Stimulated activated CD4-positive, alpha-beta T cell treated with anti-CD3 and anti-CD28 coated beads, TNF-alpha, amount 100 ng/mL, for 48 hours (primary cell): ENCODE measurements at places on chromosomes 13 and 19.

- DNase-seq: no peak
These were observed 25.1 kb downstream of the C19orf47 start for GRCh38 chr19:40322951-40323615.

DNA sequence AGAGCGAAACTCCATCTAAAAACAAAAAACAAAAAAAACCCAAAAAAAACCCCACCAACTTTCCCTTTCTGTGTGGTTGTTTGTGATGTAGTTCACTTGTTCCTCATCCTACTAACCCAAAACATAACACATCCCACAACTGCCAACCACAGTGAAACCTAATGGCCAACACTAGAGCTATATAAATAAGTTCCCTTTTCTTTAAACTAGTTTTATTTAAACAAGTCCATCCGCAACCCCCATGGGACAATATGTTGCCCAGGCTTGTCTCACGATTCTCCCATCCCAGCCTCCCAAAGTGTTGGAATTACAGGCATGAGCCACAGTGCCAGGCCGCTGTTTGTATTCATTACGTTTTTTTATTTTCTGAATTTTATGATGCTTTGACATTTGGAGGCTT is 71.2 kb upstream of the ADGRE5 start:
- no peak for DNase-seq

DNA sequence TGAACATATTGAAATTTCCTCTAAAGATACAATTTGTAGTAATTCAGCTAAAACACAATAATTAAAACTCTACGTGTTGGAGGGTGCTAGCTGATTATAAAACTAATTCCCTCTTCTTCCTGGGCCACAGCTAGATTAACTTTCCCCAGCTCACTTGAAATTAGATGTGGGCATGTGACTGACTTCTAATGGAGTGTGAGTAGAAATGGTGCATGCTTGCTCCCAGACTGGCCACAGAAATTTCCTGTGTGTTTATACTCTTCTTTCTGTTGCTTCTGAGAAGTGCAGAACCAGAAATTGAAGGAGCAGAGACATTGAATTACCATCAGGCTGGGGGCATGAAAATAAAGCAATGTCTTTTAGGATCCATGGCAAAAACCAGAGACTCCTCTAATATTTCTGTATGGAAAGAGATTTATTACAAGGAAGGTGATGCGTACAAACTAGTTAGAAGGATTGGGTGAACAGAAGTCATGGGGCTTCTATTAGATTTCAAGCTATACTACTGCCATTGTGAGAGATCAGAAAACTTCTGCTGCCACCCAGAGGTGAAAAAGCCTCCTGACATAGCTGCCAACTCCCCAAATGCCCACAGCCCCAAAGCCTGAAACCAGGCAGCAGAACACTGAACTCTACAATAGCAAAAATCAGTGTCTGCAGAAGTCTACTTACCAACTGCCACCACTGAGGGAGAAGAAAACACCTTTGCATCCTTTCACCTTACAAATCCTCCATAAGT is 379.2 kb upstream of the MIR17HG start:
- DNase-seq: no peak

DNA sequence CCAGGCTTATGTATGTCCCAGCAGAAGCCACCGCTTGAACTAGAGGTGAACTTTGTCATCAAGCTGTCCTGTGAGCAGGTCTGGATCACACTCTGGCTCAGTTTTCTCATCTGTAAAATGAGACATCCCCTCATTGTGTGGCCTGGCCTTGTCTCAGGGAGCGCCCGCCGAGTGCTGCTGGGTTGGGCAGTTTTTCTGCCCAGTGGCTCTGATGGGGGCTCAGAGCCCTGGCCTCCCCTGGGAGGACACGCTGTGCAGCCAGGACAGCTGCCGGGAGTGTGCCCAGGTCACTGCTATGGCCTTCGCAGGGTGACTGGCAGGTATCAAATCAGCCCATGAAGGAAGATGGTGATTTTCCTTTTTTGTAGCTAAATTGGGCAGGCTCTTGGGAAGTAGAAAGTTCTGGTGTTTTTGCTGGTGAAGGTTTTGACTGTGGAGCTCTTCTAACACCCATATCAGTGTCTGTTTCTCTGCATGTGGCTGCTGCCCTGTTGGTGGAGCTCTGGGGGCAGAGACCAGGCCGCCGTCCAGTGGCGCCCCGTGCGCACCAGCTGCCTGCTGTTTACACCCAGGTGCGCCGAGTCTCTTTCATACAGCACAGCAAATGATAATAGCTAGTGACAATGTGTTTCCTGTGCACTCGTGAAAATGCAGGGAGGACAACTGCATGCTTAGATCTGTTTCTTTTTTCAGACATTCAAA is 40.8 kb downstream of the SLC7A9 start:
- DNase-seq: no peak

DNA sequence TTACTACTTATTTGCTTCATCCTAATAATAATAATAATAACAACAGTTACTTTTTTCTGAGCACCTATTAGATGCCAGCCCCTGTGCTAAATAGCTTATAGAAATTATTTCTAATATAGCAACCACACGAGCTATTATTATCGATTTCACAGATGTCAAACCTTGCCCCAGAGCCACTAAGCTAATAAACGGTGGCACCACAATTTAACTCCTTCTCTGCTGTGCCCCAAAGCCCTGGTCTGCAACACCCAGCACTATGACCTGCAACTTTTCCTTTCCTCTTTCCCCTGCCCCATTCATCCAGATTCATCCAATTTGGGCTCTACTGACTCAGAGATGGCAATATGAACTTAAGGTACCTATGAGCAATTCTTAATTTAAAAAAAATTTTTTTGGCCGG is 6.4 kb downstream of the RFX2 start:
- DNase-seq: no peak

- no peak for DNase-seq
These were observed 737 bp upstream of the ZNF181 start for GRCh38 chr19:34733266-34733745.

- DNase-seq: no peak
These were observed 170.0 kb downstream of the COL4A1 start for GRCh38 chr13:110136660-110137585.

DNA sequence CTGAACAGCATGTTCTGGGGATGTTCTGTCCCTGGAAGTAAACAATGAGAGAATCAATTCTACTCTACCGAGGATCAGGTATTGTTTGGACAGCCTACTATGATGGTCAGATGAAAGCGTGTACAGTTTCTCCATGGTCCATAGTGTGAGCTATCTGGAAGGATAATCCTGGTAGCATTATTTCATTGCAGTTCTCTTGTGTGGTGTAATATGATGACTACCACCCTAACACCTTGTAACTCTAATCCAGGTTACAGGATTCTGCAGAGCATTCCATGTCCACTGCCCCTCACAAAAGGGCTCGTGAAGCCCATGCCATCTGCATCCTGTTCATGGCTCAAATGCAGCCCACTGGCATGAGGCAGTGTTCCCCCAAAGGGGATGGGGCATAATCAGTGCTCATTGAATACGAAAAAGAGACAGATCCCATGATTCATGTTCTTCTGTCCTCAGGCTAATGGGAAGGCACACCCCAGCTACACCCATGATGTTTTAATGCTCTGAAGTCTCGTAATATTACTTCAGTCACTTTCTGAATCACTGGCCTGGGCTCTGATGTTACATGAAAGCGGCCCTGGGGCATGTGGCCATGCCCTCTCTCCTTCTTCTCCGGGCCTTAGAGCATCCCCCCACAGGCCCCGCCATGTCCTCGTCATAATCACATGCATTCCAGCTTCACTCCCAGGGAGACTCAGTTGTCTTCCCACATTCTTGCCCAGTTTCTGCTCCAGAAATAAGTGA is 68.4 kb downstream of the HSPH1 start:
- DNase-seq: no peak

DNA sequence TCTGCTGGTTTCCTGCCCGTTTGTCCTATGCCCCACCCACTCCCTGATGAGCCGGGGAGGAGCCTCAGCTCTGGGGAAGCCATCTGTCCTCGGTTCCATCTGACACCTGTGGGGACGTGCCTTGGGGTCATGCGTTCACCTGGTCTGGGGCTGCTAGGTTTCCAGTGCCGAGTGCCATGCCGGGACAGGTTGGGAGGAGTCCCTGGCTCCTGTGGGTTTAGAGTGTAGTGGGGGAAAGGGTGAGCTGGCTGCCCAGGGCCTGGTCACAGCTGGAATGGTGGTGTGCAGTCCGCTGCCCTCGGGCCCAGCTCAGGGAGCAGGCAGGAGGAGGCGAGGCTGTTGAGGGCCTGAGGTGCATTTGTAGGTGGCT is 2.5 kb downstream of the KDM4B start:
- DNase-seq: no peak

GRCh38 chr13:97568850-97569249 is 134.9 kb downstream of the RAP2A start:
- no peak for DNase-seq

DNA sequence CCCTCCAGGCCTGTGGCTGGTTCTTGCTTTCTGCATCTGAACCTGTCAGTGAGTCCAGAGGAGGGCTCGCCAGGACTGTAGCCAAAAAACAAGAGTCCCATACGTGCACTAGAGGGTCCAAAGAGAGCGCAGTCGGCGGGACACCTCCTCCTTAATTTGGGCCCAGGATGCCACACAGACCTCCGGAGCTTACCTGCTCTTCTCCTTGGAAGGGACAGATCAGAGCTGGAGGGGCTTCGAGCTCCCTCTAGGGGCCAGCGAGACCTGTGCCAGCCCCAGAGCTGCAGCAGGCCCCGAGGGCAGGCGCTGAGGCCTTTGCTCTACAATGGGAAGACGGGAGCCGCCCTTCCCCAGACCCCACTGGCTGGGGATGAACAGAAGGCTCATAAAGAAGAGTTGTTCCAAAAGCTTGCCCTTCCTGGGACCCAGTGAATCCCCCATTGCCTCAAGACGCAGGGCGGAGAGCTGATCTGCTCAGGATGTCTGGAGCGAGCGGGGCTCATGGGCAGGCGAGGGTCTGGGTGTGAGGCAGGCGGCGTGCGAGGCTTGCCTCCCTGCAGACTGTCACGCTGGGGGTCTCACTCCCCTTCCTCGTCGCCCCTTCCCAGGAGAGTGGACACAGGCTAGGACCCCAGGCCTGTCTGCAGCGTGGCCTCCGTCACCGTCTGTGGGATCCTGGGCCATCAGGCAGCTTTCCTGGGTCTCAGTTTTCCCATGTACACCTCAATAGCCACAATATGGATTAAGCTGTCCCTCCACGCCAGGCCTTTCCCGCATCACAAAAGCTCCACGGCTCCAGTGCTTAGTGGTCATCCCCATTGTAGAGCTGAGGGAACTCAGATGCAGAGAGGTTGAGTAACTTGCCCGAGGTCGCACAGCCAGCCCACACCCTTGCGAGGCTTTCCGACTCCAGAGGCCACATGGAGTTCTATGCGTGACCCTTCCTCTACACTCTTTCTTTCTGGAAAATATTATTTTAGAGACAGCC is 46.9 kb upstream of the VSTM2B start:
- DNase-seq: peak; percentile 18

DNA sequence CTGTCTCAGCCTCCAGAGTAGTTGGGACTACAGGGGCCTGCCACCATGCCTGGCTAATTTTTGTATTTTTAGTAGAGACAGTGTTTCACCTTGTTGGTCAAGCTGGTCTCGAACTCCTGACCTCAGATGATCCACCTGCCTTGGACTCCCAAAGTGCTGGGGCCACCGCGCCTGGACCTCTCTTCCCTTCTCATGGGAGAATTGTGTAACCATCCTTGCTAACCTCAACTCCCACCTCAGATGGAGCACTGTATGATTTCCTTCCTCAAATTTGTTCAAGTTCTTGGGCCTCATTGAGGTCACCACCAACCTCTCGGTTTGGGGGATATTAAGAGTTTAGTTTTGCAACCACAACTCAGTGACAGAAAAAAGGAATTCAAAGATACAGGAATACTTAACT is 10.7 kb downstream of the LILRA5 start:
- no peak for DNase-seq

GRCh38 chr13:42814868-42815267 is 33.5 kb downstream of the FAM216B start:
- no peak for DNase-seq

GRCh38 chr13:36917311-36917710 is 2.7 kb downstream of the SMAD9 start:
- no peak for DNase-seq

GRCh38 chr19:58166708-58167280 is 16.1 kb upstream of the ZNF274 start:
- no peak for DNase-seq

GRCh38 chr13:20497006-20497775 is 28.5 kb downstream of the CRYL1 start:
- no peak for DNase-seq

- DNase-seq: no peak
These were observed 825.2 kb downstream of the SLITRK1 start for GRCh38 chr13:83057119-83057518.
